ENCODE measurements at places on chromosomes 4 and X.

DNA sequence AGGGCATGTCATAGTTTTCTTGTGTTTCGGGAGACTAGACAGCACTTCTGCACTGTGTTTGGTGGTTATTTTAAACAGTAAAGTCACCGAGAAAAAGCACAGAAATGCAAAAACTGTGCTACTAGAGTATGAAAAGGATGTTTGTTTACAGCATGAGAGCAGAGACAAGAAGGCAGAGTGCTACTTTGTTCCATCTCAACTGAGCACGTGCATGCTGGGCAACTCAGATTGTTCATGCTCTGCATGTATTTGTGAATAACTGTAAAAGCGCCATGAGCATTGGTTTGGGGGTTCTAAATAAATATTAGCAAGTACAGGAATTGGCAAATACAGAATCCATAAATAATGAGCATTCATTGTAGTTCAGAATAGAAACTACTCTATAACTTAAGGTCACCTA is 7.4 kb downstream of the EVC start:
- no peak for DNase-seq

GRCh38 chr4:41319553-41319952 is 62.8 kb downstream of the UCHL1 start:
- DNase-seq = no peak

DNA sequence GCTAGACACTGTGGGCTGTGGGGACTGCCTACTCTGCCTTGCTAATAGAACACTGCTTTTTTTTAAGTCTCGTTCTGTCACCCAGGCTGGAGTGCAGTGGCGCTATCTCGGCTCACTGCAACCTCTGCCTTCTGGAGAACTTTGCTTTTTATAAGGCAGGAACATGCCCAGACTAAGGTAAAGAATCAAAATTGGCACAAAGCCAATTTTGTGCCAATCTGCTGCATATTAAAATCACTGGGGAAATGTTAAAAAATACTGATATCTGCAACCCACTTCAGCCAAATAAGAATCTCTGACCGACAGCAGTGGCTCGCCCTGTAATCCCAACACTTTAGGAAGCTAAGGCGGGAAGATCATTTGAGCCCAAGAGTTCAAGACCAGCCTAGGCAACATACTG is 36.5 kb upstream of the CEP135 start:
- DNase-seq = no peak

DNA sequence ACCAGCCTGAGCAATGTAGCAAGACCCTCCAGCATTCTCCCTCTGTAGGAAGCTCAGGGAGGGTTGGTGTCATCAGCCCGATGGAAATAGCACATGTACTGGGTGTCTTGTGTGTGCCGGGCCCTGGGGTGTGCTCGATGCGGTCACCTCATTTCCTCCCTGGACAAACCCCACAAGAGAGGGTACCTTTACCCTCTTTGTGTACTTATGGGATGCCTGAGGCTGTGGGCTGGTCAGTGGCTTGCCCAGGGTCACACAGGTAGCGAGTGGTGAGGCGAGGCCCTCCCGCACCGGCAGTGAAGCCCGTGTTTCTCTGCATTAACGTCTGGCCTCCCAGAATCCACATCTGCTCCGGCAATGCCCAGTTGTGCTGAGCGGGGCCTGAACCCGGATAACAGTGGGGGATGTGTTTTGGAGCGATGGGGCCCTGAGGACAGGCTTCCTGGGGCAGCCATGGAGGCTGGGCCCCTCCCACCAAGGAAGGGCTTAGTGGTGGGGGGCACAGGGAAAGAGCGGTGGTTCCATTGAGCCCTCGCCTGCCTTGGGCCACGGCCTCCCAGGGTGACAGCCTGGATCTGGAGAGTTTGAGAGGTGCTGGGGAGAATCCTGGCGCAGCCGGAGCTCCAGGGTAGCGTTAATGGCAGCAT is 8.1 kb downstream of the PSAPL1 start:
- no peak for DNase-seq

GRCh38 chr4:168361365-168362024 is 42.9 kb upstream of the DDX60 start:
- DNase-seq = no peak

DNA sequence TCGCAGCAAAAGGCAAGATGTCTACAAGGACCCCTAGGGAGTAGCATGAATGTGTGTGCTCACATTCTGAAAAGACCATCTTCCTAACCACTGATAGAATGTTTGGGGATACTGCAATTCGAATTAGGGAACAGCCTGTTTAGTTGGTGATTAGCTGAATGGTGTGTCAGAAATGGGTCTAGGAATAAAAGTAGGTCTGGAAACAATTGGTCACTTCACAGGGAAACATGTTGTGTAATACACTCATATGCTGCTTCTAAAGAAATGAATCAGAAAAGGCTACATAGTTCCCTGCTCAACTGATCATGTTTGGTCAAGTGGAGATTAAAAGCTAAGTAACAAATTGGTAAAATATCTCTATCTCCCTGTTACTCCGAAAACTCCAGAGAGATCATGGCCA is 2362.4 kb upstream of the TENM3 start:
- DNase-seq = no peak

DNA sequence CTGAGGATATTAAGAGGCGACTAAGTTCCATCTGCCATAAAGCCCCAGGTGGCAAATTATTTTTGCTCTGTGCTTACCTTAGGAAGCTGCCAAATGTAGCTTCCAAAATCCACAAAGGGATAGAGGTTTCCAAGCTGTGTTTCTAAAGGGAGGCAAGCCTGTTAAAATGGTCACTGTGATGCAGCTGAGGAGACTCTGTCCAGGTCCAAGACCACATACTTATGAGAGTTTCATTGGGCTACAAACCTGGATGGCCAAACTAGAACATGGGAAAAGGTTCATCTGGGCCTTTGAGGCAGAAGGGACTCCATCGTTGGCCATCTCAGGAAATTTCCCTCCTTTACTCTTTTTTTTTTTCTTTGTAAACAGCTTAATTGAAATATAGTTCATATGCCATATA is 306.9 kb upstream of the FGF13 start:
- DNase-seq = no peak

DNA sequence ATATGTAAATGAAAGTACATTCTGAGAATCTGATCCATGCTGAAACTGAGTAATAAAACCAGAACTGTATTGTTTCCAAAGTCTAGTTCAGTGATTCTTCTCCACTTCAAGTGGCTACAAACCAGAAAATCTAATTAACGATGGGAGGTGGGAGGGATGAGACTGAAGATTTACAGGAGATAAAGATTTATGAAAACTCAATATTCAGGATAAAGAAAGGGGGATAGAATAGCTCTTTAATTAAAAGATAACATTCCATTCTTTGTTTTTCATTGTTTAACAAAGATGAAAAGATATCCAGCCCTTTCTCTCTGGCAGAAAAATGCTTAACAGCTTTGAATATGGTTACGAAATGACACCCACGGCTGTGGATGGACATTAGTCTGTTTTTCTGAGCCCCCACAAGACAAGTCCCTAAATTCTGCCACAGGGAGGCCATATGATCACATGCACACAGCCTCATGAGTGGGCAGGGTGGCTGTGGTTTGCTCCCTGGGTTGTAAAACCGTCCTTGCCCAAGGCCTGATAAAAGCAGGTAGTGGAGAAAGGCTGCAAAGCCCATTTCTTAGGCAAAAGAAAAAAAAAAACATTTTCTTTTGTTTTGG is 36.4 kb downstream of the TMEM150C start:
- DNase-seq = no peak

GRCh38 chrX:111035256-111035655 is 60.7 kb upstream of the PAK3 start:
- no peak for DNase-seq

GRCh38 chr4:110682311-110682710 is 59.4 kb upstream of the PITX2 start:
- DNase-seq = no peak

GRCh38 chrX:102835504-102836146 is 101.4 kb upstream of the RAB40AL start:
- DNase-seq = no peak

DNA sequence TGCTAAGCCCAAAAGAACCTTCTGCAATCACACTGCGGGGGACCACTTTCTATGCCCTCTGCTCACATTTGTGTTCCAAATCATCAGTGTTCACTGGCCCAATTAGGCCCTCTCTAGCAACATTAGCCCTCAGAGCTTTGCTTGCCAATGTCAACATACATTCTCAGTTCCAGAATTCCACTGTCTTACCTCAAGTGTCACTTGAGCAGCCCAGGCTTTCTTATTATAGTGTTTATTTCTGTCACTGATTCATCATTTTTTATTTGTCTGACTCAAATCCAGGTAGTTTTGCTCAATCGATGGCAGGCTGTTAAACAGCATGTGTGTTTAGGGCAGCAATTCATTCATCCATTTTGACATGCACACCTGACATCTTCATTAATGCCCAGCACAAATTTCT is 291.2 kb downstream of the TEX13A start:
- DNase-seq = no peak

- DNase-seq = no peak
Observed at GRCh38 chr4:34720571-34720970, 1523.7 kb downstream of the ARAP2 start.

- DNase-seq = no peak
Observed at GRCh38 chrX:144379156-144379555, 495.3 kb downstream of the UBE2NL start.

- no peak for DNase-seq
Observed at GRCh38 chr4:7892212-7893019, 47.2 kb downstream of the AFAP1 start.

DNA sequence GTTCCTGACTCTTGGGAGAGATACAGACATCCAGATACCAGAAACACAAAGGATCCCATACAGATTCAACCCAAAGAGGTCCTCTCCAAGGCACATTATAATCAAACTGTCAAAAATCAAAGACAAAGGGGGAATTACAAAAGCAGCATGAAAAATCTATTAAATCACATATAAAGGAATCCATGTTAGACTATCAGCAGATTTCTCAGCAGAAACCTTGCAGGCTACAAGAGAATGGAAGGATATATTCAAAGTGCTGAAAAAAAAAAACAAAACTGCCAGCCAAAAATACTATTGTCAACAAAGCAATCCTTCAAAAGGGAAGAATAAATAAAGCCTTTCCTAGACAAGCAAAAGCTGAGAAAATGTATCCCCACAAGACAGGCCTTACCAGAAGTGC is 14.8 kb upstream of the ADGRL3 start:
- DNase-seq = no peak

DNA sequence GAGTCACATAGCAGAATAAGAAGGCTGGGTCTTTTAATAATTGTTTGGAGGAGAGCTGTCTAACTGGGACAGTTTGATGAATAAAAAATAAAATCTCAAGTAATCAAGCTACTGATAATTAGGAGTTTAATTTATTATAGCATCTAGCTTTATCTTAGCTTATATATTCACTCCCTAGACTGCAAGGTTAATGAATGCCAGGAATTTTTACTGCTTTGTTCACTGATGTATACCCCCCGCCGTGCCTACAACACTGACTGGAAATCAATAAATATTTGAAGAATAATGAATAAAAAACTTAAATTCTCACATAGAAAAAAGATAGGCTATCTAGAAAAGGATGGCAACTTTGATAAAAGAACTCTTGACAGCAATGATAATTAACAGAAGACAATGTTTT is 59.7 kb downstream of the IQCM start:
- no peak for DNase-seq

GRCh38 chrX:74431797-74432196 is 10.5 kb downstream of the SLC16A2 start:
- no peak for DNase-seq

- DNase-seq = no peak
Observed at GRCh38 chr4:35447474-35447873, 796.8 kb downstream of the ARAP2 start.

GRCh38 chr4:164350061-164350460 is 403.9 kb upstream of the SMIM31 start:
- DNase-seq = no peak

GRCh38 chr4:25065932-25066590 is 35.3 kb upstream of the LGI2 start:
- DNase-seq = no peak

GRCh38 chr4:115428455-115428854 is 315.0 kb upstream of the NDST4 start:
- no peak for DNase-seq

- no peak for DNase-seq
Observed at GRCh38 chr4:169066934-169067333, 56.9 kb upstream of the CBR4 start.

DNA sequence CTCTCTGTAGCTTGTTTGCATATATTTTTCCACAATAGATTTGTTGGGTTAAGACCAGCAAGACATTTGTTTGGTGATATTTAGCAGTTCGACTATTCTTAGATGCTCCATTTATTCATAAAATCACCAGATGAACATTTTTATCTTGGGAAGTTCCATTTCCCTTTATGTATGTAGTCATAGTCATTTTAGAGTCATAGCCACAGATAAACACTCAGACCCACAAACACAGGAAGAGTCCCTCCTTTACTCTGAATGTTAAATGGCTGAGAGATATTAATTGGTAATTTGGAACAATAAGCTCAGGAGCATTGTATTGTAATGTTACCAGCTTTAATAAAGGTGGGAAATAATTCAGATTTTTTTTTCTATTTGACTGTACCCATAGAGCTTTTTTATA is 1608.7 kb downstream of the STIM2 start:
- no peak for DNase-seq

- no peak for DNase-seq
Observed at GRCh38 chrX:131067216-131067615, 9.1 kb downstream of the ARHGAP36 start.

DNA sequence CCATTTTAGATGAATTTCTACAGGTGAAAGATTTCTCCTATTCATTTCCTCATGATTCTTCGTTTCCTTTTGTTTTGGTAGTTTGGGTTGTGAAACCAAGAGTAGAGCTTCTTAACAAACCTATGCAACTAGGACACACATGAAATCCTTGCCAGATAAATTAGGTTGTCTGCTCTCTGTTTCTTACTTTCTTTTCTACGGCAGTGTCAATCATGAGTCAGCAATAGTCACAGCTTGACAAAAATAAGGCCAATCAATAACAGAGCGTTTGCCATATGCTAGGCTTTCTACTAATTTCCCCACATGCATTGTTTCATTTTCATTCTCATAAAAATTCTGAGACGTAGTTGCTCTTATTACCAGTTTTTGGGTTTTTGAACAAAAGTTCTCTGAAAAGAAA is 20.3 kb downstream of the CLRN2 start:
- DNase-seq = no peak

DNA sequence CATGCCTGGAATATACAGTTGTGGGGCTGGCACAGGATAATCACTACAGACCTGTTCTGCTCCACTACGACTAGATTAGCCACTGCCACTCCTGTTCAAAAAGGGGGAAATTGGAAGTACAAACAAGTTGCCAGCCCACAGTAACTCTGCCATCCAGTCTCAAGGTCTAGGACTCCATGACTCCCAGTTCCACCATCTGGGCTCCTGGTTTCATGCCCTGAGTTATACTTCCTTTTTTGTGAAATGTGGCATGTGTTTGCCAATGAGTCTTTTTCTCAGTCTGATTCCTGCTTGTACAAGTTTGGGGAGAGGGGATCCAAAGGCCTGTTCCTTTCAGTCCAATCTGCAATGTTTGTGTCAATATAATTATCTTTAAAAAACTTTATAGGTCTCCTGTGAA is 1.0 kb upstream of the BLOC1S4 start:
- DNase-seq = no peak

- no peak for DNase-seq
Observed at GRCh38 chrX:701673-702072, 71.1 kb downstream of the SHOX start.

GRCh38 chrX:80266979-80267378 is 153.3 kb upstream of the TENT5D start:
- DNase-seq = no peak

All from GM13976 (cell line).